ENCODE measurements at places on chromosomes 16 and 17.

- no peak for DNase-seq
Observed at GRCh38 chr16:12449374-12449773, 354.3 kb downstream of the CPPED1 start.

DNA sequence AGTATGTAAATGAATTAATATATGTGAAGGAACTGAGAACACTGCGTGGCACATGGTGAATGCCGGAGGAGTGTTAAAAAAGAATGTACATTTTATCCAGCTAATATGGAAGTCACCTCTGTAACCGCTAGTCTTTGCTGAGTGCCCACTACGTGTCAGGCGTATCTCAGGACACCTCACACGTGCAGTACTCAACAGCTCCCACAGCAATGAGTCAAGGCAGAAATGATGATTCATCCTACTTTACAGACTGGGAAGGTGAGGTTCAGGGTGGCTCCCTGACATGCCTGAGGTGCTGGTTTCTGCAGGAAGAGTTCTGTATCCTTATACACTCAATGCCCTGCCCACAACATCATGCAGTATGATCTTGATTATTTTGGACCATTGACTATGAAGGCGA is 487.0 kb downstream of the HAPSTR1 start:
- DNase-seq, result no peak

GRCh38 chr17:14019186-14019956 is 49.9 kb upstream of the COX10 start:
- peak; percentile 16 for DNase-seq

DNA sequence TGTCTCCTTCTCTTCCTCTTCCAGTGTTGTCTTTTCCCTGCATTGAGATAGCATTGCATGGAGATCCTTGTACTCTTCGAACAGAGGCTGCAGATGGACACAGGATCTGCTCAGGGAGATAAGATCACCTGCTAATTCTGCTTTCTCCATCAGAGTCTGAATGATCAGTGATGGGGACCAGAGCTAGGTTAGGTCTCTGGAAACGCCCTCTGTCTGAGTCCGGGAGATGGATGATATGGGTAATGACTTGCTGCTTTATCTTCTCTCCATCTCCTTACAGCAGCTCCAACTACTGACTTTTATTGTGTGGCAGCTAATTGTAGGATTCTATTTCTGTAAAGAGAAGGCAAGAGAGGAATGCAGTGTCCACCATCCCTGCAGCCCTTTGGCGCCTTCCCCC is 435.6 kb downstream of the WWOX start:
- DNase-seq, result no peak

DNA sequence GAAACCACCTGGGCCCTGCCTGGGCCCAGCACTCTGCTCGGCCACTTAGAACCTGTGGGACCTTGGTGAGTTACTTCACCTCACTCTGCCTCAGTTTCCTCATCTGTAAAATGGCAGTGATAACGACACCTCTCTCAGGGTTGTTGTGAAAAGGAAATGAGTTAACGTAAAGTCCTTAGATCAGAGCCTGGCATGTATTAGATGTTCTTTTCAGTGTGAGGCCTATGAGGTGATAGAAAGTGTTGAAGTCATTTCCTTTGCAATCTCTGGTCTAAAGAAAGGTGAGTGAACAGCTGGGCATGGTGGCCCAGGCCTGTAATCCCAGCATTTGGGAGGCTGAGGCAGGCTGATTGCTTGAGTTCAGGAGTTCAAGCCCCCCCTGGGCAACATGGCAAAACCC is 51.7 kb upstream of the LGALS9 start:
- no peak for DNase-seq

DNA sequence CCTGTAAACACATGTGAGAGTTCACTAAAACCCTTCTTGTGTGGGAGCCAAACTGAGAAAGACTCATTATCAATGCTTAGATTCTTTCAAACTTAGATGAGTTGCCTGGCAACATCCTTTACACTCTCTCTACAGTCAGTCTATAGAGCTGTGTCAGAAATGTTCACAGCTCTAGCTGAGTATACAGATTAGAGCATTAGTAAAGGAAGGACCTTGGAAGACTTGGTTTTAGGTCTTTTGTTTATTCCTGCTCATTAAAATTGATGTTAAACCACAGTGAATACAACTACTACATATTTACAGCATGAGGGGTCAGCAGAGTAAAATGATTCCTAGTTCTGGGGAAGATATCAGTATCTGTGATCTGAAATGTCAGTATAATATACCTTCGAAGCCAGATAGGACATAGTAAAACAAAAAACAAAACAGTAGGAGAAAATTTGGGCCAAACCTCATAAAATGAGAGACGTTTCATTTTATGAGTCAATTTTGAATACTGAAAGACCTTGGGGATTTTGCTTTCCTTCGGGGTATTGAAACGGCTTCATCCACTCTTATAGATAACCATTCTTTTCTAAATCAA is 186.0 kb downstream of the TANC2 start:
- no peak for DNase-seq

GRCh38 chr17:1713878-1714426 is 3.8 kb upstream of the TLCD2 start:
- no peak for DNase-seq

DNA sequence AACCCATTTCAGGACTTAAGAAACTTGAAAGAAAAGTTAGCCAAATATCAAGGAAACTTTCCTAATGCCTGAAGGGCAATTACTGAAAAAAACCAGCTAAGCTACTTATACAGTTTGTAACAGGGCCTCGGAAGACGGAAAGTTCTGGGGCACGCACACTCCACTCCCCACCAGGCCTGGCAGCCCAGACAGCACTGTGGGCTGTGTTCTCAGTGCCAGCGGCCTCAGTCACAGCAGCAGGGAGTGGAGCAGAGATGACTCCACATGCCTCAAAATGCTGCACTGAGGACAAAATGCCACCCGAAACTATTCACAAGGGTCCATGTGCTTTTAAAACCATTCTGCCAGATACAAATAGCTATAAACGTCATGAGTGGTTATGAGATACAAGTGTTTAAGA is 6.3 kb upstream of the ECI1 start:
- DNase-seq, result no peak

- DNase-seq, result no peak
Observed at GRCh38 chr17:60167065-60167741, 17.4 kb downstream of the CA4 start.

- DNase-seq, result no peak
Observed at GRCh38 chr17:83098241-83099085, 19.1 kb downstream of the METRNL start.

DNA sequence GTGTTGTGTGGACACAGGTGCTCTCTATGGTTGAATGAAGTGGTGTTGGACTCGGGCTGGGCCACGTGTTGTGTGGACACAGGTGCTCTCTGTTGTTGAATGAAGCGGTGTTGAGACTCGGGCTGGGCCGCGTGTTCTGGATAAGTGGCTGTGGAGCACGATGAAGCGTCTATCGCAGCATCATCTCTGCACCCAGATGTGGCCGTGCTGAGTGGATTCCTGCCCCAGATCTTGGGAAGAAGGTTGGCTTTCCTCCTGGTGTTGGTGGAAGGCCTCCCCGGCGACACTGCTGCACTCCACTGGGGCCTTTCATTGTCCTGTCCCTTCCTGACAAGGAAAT is 69.1 kb downstream of the RPTOR start:
- no peak for DNase-seq

DNA sequence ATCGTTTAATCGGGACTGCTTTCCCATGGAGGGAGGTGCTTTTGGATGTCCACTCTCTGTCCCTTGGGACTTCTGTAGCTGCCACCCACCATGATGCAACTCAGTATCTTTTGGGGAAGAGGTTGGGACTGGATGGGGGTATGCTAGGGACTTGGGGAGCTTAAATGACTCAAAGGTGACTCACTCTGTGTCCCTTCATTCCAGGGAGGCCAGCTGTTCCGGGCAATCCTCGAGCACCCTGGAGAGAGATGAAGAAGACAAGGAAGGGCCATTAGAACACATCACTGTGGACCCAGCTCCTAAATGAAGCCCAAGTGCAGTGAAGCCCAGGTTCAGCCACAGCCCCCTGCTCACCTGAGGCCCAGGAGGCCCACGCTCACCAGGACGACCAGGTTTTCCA is 4.6 kb downstream of the COL1A1 start:
- no peak for DNase-seq

GRCh38 chr16:11162586-11163268 is 93.3 kb downstream of the SOCS1 start:
- DNase-seq, result no peak

DNA sequence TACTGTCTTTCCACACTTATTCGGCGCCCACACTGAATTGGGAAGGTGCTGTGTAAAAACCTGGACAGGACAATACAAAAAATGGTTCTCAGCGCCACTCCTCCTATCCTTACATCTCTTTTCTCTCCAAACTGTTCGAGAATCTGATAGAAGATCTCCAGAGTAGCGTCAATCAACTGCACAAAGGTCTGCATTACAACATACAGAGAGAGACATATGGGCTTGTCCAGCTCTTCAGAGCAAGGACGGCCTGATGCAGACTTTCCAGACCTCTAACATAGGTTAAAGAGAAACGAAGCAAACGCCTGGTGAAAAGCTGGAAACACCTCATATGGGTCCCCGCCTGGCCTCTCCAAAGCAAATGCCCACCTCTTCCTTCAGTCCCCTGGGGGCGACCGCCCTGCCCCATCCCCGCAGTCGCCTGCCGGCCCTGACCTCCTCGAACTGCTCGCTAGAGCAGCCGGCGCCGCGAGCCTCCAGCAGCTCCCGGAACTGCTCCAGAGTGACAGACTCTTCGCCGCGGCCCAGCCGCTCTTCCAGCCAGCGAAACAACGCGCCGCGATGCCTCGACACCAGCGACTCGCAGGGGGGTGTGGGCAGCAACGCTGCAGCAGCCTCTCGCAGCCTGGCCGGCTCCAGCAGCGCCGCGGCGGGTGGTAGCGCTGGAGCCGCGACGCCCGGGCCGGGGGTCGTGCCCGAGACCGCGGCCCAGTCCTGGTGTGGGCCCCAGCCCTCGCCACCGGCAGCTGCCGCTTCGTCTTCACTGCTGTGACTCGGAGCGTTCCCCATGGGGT is 526 bp downstream of the ZZEF1 start:
- DNase-seq, result peak; percentile 16

- DNase-seq, result no peak
Observed at GRCh38 chr16:60151987-60152386, 1417.9 kb upstream of the GOT2 start.

DNA sequence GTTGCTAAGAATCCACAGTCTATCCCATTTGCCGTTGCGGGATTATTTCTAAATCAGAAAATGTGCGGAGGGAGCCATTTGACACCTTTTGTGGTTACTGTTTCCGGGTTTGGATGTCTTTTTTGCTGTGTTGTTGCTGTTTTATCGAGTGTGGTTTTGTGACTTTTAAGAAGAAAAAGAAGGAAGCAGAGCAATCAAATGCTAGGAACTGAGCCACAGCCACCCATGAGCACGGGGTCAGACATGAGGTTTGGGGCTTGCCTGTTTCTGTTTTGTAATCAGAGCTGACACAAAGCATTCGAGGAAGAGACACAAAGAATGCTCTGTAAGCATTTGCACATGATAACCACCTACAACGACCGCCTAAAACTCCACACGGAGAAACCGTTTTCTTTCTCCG is 53.1 kb upstream of the CHMP6 start:
- peak; percentile 25 for DNase-seq

GRCh38 chr17:66981983-66982508 is 17.5 kb downstream of the CACNG4 start:
- DNase-seq, result no peak

DNA sequence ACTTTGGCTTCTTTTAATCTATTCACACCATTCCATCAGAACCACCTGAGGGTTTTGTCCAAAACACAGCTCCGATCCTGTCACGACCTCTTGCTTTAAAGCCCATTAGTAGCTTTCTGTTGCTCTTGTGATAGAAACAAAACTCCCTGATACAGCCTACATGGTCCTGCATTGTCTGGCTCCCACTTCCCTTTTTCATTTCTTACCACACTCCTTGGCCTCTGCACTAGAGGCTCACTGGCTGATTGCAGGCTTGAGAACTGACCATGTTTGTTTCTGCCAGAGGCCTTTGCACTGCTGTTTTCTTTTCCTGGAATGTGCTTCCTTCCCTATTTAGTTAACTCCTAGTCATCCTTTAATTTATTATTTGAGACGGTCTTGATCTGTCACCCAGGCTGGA is 23.7 kb downstream of the IST1 start:
- no peak for DNase-seq

DNA sequence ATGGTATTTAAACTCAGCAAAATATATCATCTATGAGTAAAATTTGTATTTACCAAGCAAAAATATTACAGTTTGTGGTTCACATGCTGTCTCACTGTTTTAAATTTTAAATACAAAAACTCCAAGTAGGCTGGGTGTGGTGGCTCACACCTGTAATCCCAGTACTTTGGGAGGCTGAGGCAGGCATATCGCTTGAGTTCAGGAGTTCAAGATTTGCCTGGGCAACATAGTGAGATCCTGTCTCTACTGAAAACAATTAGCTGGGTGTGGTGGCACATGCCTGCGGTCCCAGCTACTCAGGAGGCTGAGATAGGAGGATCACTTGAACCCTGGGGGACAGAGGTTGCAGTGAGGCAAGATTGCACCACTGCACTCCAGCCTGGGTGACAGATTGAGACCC is 37.3 kb downstream of the MAPT start:
- no peak for DNase-seq

GRCh38 chr16:52469775-52470174 is 77.2 kb downstream of the TOX3 start:
- no peak for DNase-seq
